NCI-H524 treated with DMSO at 0.1 percent for 48 hours (cell line): ENCODE measurements at places on chromosomes 3 and 15.

DNA sequence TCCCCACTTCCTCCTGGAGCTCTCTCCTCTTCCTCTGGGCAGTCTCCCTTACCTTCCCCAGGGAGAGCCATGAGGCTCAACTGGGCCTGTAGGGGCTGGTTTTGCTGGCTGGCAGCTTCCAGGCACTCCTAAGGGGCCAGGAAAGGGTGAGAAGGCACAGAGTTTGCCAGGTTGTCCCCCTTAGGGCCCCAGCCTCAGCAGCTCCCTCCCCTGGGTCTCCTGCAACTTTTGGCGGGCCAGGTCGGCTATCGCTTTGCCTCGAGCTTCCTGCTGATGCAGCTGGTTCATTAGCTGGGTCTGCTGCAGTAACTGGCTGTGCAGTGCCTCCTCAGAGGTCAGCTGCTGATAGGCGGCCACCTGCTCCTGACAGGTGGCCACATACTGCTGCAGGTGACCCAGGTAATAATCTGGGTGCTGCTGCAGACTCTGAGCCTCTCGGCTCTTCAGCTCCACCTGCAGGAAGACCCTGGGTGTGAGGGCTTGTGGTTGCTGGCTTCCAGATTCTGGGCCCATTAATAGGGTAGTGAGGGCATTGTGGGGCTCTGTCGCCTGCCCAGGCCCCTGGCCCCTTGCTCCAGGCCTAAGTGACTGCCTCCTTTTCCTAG, 29.7 kb upstream of the OR4F6 start:
- DNase-seq, result no peak

DNA sequence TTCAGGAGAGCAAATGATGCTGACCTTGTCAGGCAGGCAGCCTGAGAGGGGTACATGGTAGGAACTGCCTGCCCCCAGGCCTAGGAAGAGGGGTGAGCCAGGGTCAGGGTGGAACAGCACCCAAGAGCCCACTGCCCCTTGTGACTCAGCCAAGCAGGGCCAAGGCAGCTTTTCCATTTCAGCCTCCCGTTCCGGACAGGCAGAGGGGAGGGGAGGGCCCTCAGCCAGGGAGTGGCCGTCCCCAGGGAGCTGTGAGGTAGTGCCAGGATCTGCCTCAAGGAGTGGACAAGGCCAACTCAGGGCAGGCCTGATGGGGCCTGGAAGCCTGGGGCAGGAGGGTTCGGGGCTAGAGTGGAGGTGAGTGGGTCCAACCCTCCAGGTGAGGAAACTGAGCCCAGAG, 5.1 kb upstream of the ANKRD63 start:
- DNase-seq, result no peak

DNA sequence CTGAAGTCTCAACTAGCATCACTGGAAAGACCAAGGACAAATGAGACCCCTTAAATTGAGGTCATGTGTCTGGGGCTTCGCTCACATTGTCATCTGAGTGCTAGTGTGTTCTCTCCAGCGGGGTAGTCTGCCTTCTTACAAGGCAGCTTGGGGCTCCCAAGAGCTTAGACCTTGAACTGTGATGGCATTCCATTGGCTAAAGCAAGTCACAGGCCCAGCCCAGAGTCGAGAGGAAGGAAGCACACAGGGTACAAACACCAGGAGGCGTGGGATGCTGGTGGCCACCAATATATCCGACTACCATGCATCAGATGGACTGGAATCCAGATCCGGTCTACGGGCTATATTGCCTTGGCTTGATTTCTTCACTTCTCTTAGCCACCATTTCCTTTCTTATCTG, 31.5 kb upstream of the DYNC1LI1 start:
- DNase-seq, result no peak

GRCh38 chr3:94076055-94076454, 13.2 kb downstream of the NSUN3 start:
- DNase-seq, result no peak

DNA sequence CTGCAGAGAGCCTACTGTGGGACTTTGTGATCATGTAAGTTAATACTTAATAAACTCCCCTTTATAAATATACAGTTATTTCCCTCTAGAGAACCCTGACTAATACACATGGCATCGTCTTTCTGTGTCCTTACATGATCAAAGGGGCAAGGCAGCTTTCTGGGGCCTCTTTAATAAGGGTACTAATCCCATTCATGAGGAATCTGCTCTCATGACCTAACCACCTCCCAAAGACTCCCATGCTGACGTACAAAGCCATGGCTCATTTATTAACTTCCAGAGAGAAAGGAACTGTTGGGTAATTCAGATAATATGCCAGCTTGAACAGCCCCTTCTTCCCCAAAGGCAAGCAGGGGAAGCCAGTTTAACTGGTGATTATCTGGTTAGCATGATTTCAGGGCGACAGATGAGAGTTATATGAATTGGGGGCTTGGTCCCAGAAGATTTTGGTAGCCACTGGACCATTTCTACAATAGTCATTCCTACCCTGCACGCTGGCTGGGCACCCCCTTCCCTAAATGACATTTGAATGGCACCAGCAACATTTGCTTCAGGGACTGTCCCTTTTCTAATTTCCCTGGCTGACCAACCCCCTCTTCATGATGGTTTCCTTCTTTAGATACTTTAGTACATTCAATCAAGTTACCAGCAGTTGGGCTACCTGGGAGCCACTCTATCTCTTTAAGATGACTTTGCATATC, 83.6 kb upstream of the C3orf80 start:
- DNase-seq, result no peak

- no peak for DNase-seq
Observed at GRCh38 chr3:123660900-123661299, 76.0 kb upstream of the HACD2 start.

DNA sequence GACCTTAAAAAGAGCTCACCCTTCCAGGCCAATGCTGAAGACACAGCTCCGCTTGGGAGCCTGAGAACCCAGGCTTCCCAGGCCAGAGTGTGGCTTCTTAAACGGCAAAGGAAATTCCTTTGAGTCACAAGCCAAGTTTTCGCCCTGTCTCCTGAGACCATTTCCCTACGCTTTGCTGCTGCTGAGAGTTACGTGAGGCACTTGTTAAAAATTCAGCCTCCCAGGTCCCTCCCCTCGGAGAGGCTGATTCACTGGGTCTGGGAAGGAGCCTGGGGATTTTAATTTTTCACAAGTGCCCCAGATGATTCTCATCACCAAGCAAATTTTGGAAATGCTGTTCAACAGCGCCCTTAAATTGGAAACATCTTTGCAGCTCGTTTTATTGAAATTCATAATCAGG, 25.5 kb downstream of the RLBP1 start:
- DNase-seq, result no peak

- no peak for DNase-seq
Observed at GRCh38 chr15:65411465-65412071, 11.2 kb downstream of the IGDCC4 start.

- no peak for DNase-seq
Observed at GRCh38 chr3:2477620-2478019, 379.0 kb downstream of the CNTN4 start.

- no peak for DNase-seq
Observed at GRCh38 chr3:14768881-14769280, 49.9 kb upstream of the FGD5 start.

- no peak for DNase-seq
Observed at GRCh38 chr3:153600896-153601295, 438.9 kb downstream of the RAP2B start.

GRCh38 chr15:46735115-46735514, 982.2 kb upstream of the SEMA6D start:
- no peak for DNase-seq
